ENCODE measurements at places on chromosomes 3 and 15. TPM values are rescaled to one million over a fixed set of nuclear protein-coding genes. Genes with fewer than 3 reads are reported as not detected.

The CFAP161 gene
- total RNA-seq, result 0.78 TPM

The MORC1 gene
- not detected for total RNA-seq

The XRN1 gene
- 61.8 TPM for total RNA-seq

GRCh38 chr15:96331945-96332636 lies 1.6 kb downstream of the NR2F2 start:
- no peak for DNase-seq

GRCh38 chr15:29774900-29775299 lies 47.4 kb downstream of the TJP1 start:
- DNase-seq, result no peak

GRCh38 chr3:194396539-194396858 lies 2.6 kb downstream of the GP5 start:
- no peak for DNase-seq

GRCh38 chr3:175606650-175607318 lies 747.6 kb downstream of the NAALADL2 start:
- no peak for DNase-seq

DNA sequence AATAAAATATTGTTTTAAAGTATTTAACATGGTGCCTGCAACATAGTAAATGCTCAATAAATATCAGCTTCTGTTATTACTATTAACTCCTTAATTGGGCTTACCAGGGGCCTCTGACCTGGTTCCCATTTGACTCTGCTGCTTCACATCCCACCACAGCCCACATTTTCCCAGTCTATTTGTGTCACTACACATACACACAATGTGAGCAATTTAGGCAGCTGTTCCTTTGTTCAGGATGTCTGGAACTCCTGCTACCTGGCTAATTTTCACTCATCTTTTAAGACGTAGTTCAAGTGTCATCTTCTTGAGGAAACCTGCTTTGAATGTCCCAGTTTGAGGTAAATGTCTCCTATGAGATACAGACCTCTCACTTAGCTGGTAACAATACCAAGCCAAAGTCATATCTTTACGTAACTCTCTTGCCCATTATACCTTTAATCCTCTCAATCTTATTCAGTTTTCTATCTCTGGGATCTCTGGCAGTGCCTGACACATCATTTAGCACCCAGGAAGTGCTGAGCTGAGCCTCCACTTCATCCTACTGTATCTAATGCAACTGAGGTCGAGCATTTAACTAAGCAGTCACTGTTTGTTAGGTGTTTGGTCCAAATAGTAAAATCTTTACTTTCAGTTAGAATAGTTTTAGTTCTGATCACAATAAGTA lies 4.4 kb downstream of the TGFBR2 start:
- DNase-seq, result no peak

DNA sequence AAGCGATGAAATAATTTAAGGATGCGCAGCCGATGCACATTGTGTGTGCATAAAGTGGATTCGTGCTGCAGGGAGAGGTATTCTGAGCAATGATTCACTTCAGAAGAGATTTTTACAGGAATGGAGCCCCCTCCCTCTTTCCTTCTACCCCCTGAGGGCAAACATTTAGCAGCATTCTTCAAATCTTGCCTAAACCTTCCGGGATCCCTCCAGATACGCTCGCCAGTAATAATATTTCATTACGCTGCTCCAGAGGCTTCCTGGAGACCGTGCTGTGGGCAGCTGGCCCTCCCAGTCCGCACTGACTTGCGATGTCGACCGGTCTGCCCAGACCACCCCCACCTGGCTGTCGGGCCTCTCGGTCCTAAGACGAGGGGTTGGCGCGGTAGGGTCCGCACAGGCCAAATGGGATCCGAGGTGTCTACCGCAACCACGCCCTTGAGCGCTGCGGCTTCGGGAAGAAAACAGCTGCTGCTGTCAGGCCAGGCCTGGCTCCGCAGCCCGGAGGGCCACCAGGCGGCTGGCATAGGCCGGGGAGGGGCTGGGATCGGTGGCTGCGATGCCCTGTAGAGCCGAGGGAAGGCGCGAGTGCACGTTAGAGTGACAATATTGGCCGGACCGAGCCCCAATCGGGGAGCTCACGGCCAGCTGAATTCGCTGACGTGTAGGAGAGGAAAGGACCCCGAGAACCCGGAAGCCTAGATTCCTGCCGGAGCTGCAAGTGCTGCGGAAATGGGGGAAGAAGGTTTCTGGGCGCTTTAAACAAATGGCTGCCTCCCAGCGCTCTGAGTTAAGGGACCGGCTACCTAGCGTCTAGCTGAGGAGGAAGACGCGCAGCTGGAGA lies 14.3 kb downstream of the ZIC4 start:
- DNase-seq, result peak; percentile 51

DNA sequence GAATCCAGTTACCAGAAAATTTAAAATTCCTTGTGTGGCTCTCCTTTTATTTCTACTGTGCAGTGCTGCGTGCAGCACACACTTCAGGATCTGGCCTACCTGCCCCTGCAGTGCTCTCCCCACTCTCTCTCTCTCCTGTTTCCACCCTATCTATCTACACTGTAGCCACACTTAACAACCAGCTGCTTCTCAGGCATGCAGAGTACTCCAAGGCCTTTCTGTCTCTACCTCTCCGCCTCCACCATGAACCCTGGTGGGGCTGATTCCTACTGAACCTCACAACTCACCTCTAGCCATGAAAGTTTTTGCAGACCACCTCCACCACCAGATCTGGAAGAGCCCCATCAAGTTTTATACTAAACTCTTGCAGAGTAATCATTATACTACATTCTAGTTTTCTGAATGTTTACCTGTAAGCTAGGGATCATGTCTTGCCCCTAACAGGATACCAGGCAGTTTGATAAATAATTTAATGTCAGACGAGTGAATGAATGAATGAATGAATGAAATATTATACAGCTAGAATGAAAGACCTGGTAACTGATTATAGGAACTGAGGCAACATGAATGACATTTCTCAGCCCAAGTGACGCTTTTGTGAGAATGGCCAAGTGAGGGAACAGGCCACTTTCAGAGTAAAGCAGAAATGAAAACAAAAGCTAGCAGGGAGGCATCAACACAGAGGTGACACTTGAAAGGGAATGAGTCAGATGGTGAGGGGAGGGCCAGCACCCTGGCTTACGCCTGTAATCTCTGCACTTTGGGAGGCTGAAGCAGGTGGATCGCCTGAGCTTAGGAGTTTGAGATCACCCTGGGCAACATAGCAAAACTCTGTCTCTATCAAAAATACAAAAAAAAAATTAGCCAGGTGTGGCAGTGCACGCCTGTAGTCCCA lies 363.5 kb downstream of the FOXP1 start:
- DNase-seq, result no peak

- DNase-seq, result peak; percentile 30
Measured at GRCh38 chr3:4492208-4493013, 737 bp upstream of the ITPR1 start.

GRCh38 chr15:61812476-61812875 lies 247.8 kb downstream of the VPS13C start:
- DNase-seq, result no peak
